ENCODE measurements at places on chromosomes 12 and 14.

- DNase-seq: no peak
These were observed 42.7 kb downstream of the ATF7IP start for GRCh38 chr12:14408208-14408607.

GRCh38 chr12:9506746-9507145 lies 101.0 kb downstream of the KLRB1 start:
- DNase-seq: no peak

- DNase-seq: no peak
These were observed 9.8 kb upstream of the SSTR1 start for GRCh38 chr14:38197784-38198335.

GRCh38 chr14:104118006-104118844 lies 20.2 kb upstream of the KIF26A start:
- DNase-seq: no peak

DNA sequence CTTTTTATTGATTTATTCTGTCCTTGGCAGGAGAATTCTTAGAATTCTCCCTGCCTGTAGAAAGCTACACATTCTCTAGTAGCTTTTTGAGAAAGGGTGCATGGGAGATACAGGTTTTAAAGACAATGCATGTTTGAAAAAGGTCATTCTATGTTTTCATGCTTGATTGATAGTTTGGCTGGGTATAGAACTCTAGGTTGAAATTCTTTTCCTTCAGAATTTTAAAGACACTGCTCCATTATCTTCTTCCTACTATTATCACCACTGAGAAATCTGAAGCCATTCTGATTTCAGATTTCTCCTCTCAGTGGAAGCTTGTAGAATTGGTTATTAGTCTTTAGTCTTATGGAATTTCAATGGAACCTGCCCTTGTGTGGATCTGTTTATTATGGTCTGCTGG lies 14.0 kb downstream of the ATF7IP start:
- DNase-seq: no peak

- DNase-seq: no peak
These were observed 30.4 kb downstream of the FAM222A start for GRCh38 chr12:109744026-109744425.

DNA sequence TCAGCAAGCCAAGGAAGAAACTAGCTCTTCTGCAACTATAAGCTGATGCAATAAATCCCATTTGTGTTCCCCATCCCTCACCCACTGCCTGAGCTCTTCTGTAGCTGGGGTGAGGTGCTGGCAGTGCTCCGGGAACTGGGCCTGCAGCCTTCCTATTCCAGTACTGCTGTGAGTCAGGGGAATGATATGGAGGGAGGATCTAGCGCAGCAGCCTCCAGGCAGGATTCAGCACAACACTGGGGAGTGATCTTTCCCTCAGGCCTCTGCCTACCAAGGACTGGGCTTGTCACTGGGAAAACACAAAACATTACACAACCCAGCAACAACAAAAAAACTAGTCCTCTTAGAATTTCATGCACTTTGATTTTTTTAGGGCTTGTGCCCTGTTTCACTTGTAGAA lies 58.7 kb downstream of the ST8SIA1 start:
- no peak for DNase-seq

- peak; percentile 15 for DNase-seq
These were observed 21.3 kb downstream of the GCH1 start for GRCh38 chr14:54881235-54881760.

- DNase-seq: no peak
These were observed 12.5 kb upstream of the KRT80 start for GRCh38 chr12:52204095-52204930.

- DNase-seq: no peak
These were observed 41.9 kb downstream of the MMAB start for GRCh38 chr12:109531411-109531810.

- DNase-seq: no peak
These were observed 41.9 kb downstream of the P2RX4 start for GRCh38 chr12:121251838-121252237.

DNA sequence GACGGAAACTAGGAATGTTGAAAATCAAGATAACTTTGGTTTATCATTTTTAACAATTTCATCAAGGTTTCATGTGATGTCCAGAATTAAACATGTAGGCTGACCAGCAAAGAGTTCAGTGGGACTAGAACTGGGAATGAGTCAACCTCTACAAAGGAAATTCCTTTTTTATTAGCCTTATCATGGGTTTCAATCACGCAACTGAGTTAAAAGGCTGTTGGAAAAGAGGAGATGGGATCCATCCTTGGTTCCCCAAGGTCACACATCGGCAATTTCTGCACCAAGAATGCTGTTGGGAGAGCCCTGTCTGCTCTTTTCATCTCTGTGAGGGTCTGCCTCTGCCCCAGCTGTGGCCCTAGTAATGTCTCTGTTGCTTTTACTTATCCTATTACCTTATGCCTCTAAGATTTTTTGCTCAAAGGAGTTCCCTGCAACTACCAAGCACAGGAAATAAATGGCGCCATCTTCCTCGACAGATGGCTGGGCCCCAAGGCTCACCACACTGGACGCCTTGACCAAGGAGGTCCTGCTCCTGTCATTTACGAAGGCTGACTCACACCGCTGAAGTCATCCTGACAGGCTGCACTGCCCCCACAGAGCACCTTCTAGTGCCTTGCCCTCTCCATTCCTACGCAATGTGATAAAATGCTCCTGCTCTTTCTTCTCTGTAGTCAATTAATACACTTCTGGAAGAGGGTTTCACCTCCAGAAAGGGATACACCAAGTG lies 367.4 kb downstream of the GXYLT1 start:
- no peak for DNase-seq

DNA sequence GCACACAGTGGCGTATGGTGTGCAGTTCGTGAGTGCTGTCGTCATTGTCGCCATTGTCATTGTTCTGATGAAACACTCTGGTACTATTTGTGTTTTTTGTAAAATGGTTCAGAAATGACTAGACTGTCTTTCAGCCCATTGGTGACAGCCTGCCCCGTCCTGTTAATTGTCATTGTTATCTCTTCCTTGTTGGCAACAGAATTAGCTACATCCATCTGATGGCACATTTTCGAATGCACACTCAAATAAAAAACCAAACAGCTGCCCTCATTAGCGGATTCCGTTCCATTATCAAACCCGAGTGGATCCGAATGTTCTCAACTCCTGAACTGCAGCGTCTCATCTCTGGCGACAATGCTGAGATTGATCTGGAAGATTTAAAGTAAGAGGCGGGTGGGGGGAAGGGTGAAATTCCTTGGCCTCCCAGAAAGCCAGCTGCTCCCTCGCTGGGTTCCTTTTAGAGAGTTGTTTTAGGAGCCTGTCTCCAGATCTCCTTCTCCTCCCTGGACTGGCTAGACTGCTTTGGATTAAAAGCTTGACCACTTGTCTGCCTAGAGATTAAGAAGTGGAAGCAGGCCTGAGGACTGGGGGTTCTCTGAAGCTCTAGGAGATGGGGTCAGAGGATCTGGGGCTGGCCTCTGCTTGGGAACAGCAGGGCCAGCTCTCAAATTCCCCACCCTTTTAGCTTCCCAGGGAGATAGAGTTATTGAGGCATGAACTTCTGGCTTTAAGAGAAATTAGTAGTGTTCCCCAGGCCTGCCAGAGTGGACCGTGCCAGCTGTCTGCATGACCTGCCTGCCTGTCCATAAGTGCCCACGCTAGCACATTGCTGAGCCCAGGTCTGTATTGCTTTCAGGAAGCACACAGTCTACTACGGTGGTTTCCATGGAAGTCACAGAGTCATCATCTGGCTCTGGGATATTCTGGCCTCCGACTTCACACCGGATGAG lies 43.3 kb downstream of the MMAB start:
- no peak for DNase-seq

GRCh38 chr12:110005319-110005973 lies 6.2 kb downstream of the ANKRD13A start:
- no peak for DNase-seq

GRCh38 chr12:30908722-30909348 lies 17.7 kb upstream of the TSPAN11 start:
- DNase-seq: no peak

- DNase-seq: no peak
These were observed 16.3 kb upstream of the CYP46A1 start for GRCh38 chr14:99667821-99668220.

- no peak for DNase-seq
These were observed 1.7 kb downstream of the DYNC1H1 start for GRCh38 chr14:101965770-101966722.

- no peak for DNase-seq
These were observed 118.9 kb upstream of the PTPRB start for GRCh38 chr12:70756118-70756517.
